ENCODE measurements at places on chromosomes 2 and 18.

DNA sequence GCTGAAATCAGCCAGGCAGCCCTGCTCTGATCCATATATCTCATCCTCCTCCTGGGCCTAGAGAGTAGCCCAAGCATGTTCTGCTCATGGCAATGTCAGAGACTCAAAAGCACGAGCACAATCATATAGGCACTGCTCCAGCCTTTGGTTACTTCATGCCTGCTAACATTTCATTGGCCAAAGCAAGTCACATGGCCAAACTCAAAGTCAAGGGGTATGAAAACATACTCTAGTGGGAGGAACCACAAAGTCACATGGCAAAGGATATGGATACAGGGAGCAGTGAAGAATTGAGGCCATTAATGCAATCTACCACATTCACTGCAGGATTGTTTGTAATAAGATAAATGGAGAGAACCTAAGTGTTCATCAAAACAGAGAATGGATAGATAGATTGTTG lies 87.8 kb upstream of the SPATS2L start:
- no peak for DNase-seq

- no peak for DNase-seq
Observed at GRCh38 chr2:229586012-229586411, 128.3 kb downstream of the DNER start.

DNA sequence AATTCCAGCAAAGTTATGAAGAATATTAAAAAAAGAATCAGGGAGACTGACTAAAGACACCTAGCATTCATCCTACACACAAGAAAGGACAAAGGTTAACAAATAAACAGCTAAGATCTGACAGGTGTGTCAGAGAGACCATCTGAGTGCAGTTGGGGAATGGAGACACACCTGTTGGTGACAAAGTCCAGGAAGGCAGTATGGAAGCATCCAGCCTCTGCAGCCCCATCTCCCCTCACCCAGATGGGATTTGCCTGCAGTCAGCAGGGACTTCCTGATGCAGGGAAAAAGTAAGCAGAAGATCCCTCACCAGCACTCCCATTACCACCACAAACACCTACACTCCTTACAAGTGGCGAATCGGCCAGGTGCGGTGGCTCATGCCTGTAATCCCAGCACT lies 37.9 kb downstream of the USP34 start:
- no peak for DNase-seq

- peak; percentile 90 for DNase-seq
Observed at GRCh38 chr2:144456680-144457079, 63.2 kb downstream of the ZEB2 start.

- no peak for DNase-seq
Observed at GRCh38 chr2:149062531-149062930, 24.0 kb downstream of the LYPD6B start.

GRCh38 chr2:173690349-173690748 lies 274.8 kb downstream of the SP3 start:
- DNase-seq = no peak

DNA sequence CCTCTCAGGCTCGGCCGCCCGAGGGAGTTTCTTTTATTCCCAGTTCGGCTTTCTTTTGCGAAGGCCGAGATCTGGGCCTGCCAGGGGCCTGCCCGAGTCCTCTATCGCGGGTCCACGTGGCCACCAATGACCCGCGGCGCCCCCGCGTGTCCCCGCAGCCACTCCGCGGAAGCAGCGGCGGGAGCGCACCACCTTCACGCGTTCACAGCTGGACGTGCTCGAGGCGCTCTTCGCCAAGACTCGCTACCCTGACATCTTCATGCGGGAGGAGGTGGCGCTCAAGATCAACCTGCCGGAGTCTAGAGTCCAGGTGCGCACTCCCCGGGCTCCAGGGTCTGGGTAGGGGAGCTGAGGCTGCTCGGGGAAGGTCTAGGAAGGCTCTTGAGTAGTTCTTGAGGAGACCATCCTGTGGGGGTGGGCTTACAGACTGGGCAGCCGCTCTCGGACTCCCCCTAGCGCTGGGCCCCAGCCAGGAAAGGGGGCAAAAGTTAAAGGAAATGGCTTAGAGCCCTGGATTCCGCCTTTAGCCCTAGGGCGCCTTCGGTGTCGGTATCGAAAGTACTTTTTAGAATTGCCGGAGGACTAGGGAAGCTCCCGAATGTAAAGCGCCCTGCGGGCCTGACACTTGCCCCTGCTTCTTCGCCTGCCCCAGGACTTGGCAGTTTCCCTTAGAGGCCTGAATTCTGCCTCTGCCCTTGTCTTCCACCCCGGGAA lies 3.4 kb downstream of the OTX1 start:
- DNase-seq = no peak

DNA sequence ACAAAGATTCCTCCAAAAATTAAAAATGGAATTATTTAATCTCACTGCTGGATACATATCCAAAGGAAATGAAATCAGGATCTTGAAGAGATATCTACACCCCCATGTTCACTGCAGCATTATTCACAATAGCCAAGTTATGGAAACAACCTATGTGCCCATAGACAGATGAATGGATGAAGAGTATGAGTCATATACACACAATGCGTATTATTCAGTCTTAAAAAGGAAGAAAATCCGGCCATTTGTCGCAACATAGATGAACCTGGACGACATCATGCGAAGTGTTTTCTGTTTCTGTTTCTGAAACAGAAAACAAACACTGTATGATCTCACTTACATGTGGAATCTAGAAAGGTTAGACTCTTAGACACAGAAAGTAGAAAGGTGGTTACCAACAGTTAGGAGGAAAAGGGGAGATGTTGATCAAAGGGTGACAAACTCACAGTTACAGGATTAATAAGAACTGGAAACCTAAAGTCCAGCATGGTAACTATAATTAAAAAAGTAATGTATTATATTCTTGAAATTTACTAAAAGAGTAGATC lies 87.8 kb upstream of the ERBB4 start:
- DNase-seq = no peak

DNA sequence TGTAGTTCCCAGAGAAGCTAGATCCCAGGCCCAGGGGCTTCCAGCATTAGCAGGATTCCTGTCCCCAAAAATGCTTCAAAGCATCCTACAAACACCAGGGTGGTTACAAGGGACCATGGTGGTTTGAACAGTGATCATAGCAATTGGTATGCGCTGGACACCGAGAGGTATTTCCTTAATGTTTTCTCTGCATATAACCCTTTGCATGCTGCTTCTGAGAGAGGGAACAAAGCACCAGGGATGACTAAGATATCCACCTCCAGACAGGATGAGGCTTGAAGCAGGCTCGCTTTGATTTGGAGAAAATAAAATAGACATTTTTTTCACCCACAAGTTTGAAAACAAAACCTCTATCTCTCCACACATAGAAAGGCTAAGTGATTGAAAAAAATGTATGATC lies 50.5 kb upstream of the TSPYL6 start:
- peak; percentile 85 for DNase-seq

DNA sequence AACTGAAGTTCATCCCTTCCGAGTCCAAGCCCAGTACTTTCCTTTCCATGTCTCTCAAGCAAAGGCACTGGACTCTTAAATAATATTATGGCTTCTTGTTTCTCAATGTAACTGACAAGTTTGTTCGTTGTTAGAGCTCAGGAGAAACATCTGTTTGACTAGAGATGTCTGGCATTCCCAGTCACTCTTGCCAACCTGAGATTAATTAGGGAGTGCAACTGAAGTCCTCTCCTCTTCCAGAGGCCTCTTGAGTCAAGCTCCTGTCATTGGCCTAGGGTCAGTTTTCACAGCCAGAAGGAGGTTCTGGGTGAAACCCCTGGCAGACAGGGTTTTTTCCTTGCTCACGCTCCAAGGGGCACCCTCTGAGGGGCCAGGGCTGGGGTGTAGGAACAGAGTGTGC lies 196.1 kb downstream of the AGPS start:
- no peak for DNase-seq

DNA sequence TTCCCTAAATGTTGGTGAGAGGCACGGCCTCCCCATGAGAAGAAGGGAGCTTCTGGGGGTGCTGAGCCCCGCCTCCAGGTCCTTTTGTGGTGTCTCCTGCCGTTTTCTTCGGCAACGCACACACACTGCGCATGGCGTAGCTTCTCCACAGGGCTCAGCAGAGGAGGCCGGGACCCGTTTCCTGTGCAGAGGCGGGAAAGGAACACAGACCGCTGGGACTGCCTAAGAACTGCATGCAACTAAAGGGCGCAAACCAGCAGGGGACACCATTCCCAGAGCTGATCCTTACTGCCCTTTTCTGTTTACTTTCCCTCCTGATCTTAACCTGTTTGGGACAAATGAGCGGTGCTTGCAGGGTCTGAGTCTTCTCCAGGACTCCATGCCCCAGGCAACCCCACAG lies 90.3 kb upstream of the CAPN13 start:
- DNase-seq = no peak

DNA sequence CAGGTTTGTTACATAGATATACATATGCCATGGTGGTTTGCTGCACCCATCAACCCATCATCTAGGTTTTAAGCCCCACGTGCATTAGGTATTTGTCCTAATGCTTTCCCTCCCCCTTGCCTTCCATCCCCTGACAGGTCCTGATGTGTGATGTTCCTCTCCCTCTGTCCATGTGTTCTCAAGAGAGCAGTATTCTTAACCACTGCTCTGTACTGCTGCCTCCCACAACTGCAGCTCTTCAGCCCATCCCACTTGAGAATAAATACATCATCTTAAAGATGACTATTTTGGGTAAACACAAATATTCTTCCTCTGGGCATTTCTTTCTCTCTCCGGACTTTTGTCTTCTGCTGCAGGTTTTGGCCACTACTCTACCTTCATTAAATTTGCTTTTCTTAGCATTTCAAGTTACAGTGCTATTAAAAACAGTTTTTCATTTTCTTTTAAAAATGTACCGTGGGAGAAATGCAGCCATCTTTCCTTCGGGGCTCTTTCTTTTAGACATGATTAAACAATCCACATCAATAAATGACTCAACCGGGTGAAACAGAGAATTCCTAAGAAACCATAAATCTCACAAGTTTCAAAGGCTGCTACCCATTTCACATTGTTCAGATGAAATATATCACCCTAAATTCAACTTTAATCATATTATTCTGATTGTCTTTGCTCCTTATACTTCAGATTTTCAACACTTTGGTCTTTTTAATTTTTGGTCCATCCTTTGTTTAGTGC lies 323.4 kb downstream of the GALNT13 start:
- DNase-seq = no peak

DNA sequence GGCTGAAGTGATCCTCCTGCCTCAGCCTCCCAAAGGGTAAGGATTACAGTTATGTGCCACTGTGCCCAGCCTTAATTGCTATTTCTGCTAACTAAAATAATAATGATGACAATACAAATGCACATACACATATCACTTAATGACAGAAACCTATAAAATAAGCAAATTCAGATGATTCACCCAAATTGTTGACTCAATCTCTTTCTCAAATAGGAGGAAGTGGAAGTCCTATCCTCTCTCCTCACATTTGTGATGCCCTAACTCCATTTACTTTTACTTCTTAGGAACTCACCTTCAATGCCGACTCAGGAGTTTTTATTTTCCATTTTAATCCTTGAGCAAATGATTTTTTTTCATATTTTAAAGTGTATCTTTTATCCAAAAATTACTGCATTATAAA lies 24.5 kb upstream of the RAPH1 start:
- DNase-seq = no peak

DNA sequence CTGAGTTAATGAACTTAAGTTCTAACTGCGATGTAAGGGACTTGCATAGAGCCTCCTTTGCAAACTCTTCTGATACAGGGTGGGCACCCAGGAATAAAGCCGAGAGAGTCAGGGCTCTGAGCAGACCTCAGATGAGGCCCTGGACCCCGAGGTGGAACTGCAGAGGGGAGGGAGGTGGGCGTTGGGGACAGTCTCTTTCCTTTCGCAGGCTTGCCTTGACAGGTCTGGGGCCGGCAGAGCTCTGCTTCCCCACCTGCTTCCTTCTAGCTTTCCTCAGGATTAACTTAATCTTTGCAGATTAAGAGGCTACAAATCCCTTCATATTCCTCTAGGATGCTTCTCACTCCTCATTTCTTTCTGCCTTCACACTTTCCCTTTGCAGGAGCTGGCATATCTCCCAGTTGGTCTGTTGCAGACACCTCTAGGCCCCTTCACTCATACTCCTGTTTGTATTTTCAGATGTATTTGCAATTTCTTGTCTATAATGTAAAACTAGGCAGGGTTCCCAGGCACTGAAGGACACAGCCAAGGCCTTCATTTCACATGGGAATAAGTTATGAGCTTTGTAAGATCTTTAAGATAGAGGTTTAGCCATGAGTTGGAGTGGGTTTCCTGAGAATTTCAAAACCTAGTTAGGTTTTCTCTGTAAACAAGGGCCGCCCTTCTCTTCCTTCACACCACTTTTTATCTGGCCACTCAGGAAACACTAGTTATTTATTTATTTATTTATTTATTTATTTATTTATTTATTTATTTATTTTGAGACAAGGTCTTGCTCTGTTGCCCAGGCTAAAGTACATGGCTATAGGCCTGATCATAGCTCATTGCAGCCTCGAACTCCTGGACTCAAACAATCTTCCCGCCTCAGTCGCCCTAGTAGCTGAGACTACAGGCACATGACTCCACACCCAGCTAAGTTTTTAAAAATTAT lies 70.9 kb downstream of the MTCL1 start:
- no peak for DNase-seq

GRCh38 chr2:19349911-19350677 lies 8.3 kb downstream of the OSR1 start:
- DNase-seq = no peak

- no peak for DNase-seq
Observed at GRCh38 chr2:8458503-8459459, 223.1 kb upstream of the ID2 start.

DNA sequence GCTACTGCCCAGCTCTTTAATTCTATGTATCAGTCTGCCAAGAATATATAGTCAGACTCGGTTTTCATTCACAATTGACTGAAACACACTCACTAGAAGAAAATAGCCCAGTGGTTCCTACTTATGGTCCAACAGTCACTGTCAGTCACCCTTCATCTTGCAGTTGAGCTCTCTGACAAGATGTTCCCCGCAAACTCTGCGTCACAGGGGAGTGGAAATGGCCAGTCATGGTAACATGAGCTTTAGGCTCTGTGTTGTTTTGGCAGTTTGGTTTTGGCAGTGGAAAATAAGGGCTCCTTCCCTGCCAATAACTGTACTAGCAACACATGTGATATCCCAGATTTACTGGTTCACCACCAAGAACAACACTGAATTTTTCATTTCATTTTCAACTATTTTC lies 122.5 kb downstream of the PRPF40A start:
- DNase-seq = no peak

GRCh38 chr2:160570376-160570775 lies 76.8 kb upstream of the RBMS1 start:
- no peak for DNase-seq

DNA sequence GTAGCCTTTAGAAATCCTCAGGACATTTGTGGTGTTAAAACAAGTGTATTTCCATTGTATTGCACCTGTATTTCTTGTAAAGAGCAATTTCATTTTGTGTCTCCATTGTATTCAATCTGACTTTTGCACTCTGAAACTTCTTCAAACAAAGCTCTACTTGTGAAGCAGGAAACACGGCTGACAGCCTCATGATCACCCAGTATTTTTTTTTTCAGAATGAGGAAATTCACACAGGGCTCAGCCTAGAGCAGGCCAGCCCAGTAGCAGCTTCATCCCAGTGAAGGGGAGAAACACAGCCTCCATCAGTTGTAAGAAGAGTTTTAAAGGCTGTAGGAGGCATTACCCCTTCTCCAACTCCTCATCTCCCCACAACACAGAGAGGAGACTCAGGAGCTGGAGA lies 175.9 kb upstream of the KLHL29 start:
- DNase-seq = no peak

GRCh38 chr2:166563894-166564293 lies 69.8 kb upstream of the SCN7A start:
- DNase-seq = no peak
